ENCODE measurements at places on chromosomes 6 and 20. TPM values are rescaled to one million over a fixed set of nuclear protein-coding genes. Genes with fewer than 3 reads are reported as not detected.

DNA sequence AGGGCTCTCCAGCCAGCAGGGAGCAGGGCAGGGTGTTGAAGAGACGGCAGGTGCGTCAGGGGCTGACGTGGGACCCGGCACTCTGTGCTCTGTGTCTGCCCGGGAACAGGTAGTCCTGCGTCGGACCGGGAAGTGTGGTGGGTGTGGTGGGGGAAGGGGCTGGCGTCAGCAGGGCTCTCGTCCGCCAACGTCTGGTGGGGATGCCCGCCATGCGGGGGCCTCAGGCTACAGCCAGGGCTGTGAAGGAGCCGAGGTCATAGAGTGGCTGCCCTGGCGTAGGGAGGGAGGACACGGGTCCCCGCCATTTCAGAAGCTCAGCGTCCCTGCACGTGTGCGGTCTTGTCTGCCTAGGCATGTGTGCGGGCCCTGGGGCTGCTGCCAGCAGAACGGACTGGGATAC is 25.3 kb downstream of the DNAJC5 start:
- no peak for DNase-seq

- no peak for DNase-seq
Measured at GRCh38 chr6:166572370-166573261, 13.9 kb downstream of the RAMACL start.

The LINC00237 gene
- 4.3 TPM for total RNA-seq

The TENT5A gene
- 99.0 TPM for total RNA-seq

The HSPA12B gene
- total RNA-seq: 13.5 TPM

All from umbilical cord (tissue), 2 donors.